Heart left ventricle (tissue), 16 donors: ENCODE measurements at places on chromosomes 2 and 18. TPM values are rescaled to one million over a fixed set of nuclear protein-coding genes. Genes with fewer than 3 reads are reported as not detected.

GRCh38 chr2:203651621-203652020 lies 54.8 kb upstream of the CD28 start:
- DNase-seq = no peak

DNA sequence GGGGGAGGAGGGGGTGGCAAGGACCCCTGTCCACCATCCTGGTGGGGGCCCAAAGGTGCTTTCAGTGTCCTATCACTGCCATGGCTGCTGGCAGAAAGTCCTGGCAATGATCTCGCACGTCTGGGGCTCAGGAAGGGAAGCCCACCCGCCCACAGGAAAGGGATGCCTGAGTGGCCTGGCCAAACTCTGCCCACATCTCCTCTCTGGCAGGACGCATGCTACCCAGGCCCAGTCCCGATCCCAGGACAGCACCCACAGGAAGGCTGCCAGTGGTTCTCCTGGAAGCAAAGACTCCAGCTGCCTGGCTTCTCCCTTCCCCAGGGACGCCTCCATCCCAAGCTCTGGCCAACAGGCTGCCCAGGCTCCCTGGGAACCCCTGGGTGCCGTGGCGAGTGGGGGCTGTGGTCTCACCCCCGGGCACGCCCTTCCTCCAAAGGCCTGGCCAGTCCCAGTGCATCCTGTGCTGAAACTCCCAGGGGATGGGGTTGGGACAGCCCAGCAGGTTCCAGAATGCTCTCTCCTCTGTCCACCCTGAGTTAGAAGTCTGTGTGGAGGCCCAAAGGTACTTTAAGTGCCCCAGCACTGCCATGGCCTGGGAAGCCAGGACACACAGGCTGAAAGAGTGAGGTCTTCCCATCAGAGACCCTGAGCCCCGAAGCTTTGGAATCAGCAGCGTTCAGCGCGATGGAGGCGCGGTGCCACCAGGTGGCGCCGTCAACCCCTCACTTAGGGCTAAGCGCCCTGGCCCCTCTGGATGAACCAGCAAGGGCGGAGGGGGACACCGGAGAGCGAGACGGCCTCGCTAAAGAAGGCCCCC lies 29.8 kb upstream of the TAF1B start:
- peak; percentile 78 for DNase-seq

Gene TTC32
- 5.7 TPM for total RNA-seq

Gene KCNK3
- total RNA-seq = 1.0 TPM

GRCh38 chr2:63434024-63435001 lies 154.0 kb downstream of the WDPCP start:
- no peak for DNase-seq

Gene NIFK
- 31.0 TPM for total RNA-seq

DNA sequence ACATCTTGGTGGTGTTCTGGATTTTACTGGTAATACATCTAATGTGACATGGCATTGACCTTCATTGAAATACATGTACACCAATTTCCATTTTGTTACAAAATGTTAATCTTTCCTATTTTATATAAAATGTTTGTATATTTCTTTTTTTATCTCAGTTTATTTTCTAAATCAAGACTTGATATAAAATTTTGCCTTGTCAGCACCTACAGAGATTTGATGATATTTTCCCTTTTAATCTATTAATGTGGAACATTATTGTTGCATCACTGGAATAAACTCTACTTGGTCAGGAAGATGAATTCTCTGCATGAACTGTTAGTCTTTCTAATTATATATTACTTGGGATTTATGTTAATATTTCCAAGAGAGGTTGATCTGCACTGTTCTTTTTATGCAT lies 294.0 kb upstream of the ETAA1 start:
- no peak for DNase-seq

Gene TMEM163
- total RNA-seq = 0.91 TPM

Gene LAMA1
- total RNA-seq = 0.15 TPM

- DNase-seq = no peak
These were observed 2.9 kb downstream of the MXD1 start for GRCh38 chr2:69917852-69918251.

Gene CPLX4
- not detected for total RNA-seq

DNA sequence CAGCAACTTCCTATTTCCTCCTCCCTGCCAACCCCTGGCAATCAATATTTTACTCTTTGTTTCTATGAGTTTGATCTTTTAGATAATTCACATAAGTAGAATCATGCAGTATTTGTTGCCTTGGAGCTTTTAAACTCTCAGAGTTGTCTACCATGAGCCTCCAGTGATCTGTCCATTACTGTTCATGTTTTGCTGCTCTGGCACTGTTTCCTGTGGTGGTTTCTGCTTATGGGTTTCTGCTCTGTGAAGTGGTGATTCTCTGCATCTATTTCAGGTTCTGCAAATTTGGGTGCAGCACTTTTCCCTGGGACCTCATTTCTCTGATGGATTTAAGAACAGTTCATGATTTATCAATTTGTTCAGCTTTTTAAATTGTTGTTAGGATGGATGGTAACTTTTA lies 908.1 kb upstream of the FANCL start:
- no peak for DNase-seq

DNA sequence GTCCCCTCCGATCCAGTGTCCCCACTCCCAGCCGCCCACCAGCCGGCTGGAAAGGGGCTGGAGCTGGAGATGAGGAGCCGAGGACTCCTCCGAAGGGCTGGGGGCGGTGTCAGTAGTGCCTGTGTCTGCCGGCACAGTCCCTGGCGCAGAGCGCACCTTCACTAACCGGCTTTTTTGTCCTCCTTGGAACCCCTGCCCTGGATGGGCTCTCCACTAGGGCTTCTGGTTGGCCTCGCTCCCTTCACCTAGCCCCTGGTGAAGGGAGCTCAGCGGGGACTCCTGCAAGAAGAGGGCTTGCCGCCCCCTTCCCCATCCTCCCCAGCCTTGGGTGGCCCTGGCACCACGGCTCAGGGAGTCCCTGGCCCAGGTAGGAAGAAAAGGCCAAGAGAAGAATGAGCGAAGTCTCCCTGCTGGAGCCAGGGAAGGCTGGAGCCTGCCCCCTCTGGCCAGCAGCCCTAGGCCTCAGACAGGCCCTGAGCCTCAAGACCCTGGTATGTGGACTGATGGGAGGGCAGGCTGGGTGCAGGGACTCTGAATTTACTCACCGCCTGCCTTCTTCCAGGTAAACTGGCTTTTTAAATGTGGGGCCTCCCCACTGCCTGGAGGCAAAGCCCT lies 570 bp upstream of the ECEL1 start:
- peak; percentile 54 for DNase-seq

DNA sequence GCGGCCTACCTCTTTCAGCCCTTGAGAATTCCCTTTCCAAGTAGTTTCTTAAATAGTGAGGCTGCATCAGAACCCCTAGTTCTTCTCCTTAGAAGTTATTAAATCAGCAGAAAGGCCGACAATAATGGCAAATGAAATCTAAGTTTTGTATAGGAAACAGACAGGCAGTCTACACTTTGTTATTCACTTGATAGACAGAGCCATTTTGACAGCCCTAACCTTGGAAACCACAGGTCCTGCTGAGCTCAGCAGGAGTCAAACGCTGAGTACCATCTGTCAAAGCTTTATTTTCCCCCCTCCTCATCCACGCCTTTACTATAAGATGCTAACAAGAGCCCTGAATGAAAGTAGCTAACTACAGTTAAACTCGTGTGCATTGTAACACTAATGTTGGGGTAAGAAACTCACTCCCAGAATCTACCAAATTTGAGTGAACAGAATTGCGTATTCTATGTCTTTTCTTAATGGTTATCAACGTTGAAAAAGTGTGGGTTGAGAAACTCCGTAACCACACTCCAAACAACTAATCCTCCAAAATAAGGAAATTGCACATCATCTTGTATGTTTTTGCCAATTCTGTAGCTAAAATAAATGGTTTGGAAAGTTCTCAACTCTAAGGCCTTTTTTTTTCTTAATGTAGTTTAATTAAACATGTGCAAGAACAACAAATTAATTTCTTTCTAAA lies 90.6 kb upstream of the EFEMP1 start:
- DNase-seq = no peak

Gene BMP10
- 2.9 TPM for total RNA-seq

Gene SERPINE2
- total RNA-seq = 22.1 TPM

- DNase-seq = no peak
These were observed 323.0 kb downstream of the MTX2 start for GRCh38 chr2:176592216-176592615.

DNA sequence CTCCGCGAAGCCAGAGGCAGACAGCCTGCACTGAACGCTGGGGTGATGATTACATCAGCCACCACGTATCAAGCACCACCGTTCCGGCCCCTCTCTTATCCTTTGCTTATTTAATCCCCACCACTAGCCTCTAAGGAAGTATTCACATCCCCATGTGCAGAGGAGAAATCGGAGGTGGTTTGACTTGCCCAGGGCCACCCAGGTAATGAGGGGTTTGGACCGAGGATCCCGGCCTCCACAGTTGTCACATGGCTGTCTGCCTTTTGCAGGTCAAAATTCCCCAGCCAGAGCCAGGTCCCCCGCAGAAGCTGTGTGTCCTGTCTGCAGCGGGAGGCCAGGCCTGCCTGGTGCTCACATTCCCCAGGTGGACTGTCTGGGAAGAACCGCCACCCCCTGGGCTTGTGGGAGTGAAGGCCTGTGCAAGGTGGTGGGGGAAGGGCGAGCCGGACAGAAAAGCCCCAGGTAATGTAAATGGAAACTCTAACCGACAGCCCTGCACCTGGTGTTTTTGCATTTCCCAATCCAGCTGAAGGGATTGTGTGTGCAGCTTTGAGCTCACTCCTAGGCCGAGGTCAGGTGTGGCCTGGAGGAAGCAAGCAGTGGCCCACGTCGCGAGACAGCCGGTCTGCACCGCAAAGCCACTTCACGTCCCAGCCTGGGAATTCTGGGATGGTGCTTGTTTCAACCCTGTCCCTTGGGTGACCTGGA lies 108.5 kb upstream of the ID2 start:
- no peak for DNase-seq

- no peak for DNase-seq
These were observed 332.9 kb downstream of the CDH2 start for GRCh38 chr18:27843783-27844777.

DNA sequence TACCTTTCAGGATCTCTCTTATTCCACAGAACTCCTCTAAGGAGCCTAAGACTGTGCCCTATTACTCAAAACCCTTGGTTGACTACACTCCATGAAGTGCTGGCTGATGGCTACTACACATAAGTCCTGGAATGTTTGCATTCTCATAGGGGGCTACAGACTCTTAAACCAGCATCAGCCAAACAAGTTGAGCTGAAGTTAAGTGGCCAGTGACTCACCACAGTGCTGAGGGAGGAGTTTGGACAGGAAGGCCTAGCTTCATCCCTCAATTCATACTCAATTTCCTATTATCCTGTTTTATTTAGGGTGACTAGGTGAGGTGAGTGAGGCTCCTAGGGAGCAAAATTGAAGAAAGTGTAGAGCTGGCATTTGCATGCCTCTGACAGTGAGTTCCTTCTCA lies 246.7 kb downstream of the SMAD2 start:
- DNase-seq = no peak

DNA sequence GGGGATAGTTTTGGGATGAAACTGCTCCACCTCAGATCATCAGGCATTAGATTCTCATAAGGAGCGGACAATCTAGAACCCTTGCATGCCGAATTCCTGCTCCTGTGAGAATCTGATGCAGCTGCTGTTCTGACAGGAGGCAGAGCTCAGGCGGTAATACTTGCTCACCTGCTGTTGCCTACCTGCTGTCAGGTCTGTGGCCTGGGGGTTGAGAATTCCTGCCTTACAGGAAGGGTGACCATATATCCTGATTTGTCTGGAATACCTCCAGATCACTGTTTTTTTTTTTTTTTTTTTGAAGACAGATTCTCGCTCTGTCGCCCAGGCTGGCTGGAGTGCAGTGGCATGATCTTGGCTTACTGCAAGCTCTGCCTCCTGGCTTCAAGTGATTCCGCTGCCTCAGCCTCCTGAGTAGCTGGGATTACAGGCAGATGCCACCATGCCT lies 21.7 kb downstream of the ACSL3 start:
- no peak for DNase-seq
